Hepatocyte (in vitro differentiated cells): ENCODE measurements at places on chromosomes 5 and 9. TPM values are rescaled to one million over a fixed set of nuclear protein-coding genes. Genes with fewer than 3 reads are reported as not detected.

C9orf50 gene
- polyA plus RNA-seq, result 0.86 TPM in 1 of 2 replicates, not detected in the other

NUTM2G gene
- 0.35 and 0.36 TPM in 2 replicates for polyA plus RNA-seq

PCDHGB1 gene
- polyA plus RNA-seq, result 0.57 TPM in 1 of 2 replicates, not detected in the other

RAB14 gene
- 54.8 and 61.9 TPM in 2 replicates for polyA plus RNA-seq

SLCO6A1 gene
- polyA plus RNA-seq, result 0.77 and 1.4 TPM in 2 replicates

- no peak overlapping the region for H3K27ac ChIP-seq
- H3K36me3 ChIP-seq, result no peaks in the 10 kb centered on the region
- H3K4me3 ChIP-seq, result no peak overlapping the region
- no peak for DNase-seq
- H3K27me3 ChIP-seq, result no peaks in the 10 kb centered on the region
Measured at GRCh38 chr9:80615964-80616363, 1044.2 kb downstream of the TLE4 start.

GRCh38 chr9:70983723-70984295, 137.6 kb downstream of the TRPM3 start:
- H3K4me1 ChIP-seq, result peaks cover under 1% of the 10 kb centered on the region
- no peak overlapping the region for H3K4me3 ChIP-seq
- no peak for DNase-seq
- no peaks in the 10 kb centered on the region for H3K27me3 ChIP-seq

- H3K36me3 ChIP-seq, result no peaks in the 10 kb centered on the region
- H3K27ac ChIP-seq, result no peak overlapping the region
- peaks cover 3% of the 10 kb centered on the region for H3K4me1 ChIP-seq
- no peak for DNase-seq
- no peak overlapping the region for H3K4me3 ChIP-seq
- H3K27me3 ChIP-seq, result no peaks in the 10 kb centered on the region
Measured at GRCh38 chr9:95429096-95429495, 87.7 kb downstream of the PTCH1 start.

DNA sequence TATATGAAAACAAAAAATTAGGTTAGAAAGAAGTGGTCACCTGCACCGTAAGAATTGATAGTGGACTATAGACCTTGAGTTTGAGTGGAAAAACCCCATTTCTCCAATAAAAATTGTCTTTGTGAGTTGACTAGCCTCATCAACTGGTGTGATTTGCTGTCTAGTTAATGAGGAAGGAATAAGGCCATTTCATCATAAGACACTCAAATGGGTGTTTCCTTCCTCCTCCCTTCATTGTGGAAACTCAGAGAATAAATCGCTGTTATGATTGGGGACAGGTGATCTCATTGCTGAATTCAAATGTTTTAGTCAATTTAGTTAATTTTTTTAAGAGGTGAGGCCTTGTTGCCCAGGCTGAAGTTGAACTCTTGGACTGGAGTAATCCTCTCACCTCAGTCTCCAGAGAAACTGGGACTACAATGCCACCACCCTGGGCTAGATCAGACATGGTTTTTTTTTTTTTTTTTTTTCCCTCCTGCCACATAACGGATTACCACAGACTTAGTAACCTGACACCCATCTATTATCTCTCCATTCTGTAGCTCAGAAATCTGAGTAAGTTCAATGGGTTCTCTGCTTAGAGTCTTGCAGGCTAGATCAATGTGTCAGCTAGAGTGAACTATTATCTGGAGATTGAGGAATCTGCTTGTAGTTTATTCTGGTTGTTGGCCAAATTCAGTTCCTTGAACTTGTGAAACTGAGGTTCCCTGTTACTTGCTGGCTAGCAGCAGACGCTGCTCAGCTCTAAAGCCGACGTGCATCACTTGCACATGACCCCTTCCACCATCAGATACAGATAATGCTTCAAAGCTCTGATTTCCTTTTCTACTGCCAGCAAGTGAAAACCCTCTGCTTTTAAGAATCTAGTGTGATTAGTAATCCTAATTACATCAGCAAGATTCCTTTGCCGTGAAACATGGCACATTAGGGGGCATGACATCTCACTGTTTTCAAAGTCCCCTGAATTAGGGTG, 663.8 kb upstream of the CDH9 start:
- H3K4me1 ChIP-seq, result no peaks in the 10 kb centered on the region
- H3K36me3 ChIP-seq, result no peaks in the 10 kb centered on the region
- H3K4me3 ChIP-seq, result no peak overlapping the region
- H3K27me3 ChIP-seq, result no peaks in the 10 kb centered on the region
- peak; percentile 10 for DNase-seq

NUTM2F gene
- polyA plus RNA-seq, result 0.29 and 0.89 TPM in 2 replicates

- no peak for DNase-seq
- H3K4me1 ChIP-seq, result no peaks in the 10 kb centered on the region
- no peaks in the 10 kb centered on the region for H3K27me3 ChIP-seq
- H3K27ac ChIP-seq, result no peak overlapping the region
Measured at GRCh38 chr9:3863686-3864085, 337.9 kb upstream of the RFX3 start.

- H3K4me1 ChIP-seq, result no peaks in the 10 kb centered on the region
- peak; percentile 19 for DNase-seq
- H3K36me3 ChIP-seq, result no peaks in the 10 kb centered on the region
- no peak overlapping the region for H3K4me3 ChIP-seq
Measured at GRCh38 chr5:147963948-147964693, 57.8 kb upstream of the C5orf46 start.

SLC6A7 gene
- polyA plus RNA-seq, result 0.39 and 0.99 TPM in 2 replicates

ADAMTS2 gene
- polyA plus RNA-seq, result 68.0 and 78.8 TPM in 2 replicates

DIAPH1 gene
- 56.6 and 59.0 TPM in 2 replicates for polyA plus RNA-seq

DNA sequence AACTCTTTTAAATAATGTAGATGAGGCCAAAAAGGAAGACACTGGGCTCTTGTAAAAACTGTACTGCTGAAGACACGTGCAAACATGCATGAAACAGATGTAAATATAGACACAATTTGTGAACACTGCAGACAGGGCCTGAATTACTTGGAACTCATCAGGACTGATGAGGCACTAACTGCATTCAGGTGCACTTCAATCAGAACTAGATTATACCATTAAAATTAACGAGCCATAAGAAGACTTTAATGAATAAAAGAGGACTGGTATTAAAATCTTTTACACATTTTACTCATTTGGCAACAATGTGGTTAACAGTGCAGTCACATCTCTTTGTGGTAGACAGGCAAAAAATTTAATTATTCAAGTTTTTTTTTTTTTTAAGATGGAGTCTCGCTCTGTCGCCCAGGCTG, 13.4 kb upstream of the ZCCHC9 start:
- H3K4me3 ChIP-seq, result no peak overlapping the region
- no peak for DNase-seq
- H3K27me3 ChIP-seq, result no peaks in the 10 kb centered on the region
- H3K4me1 ChIP-seq, result no peaks in the 10 kb centered on the region

PRSS3 gene
- 1.5 and 1.6 TPM in 2 replicates for polyA plus RNA-seq

DNA sequence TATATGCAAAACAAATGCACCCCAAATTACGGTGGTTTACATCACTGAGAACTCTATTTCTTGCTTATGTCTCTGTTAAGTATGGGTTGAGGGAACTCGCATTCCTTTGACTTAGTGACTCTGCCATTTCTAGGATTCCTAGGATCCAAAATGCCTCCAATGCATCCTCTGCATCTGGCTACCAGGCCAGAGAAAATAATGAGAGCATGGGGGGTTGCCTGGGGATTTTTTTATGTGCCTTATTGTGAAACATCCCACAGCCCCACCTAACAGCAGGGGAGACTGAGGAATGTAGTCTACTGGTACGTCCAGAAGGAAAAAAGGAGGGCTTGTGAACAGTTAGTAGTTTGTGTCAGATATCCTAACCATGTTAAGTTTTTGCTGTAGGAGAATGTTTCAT, 466.0 kb upstream of the ARRDC3 start:
- DNase-seq, result no peak
- H3K27me3 ChIP-seq, result no peaks in the 10 kb centered on the region
- no peak overlapping the region for H3K4me3 ChIP-seq
- no peaks in the 10 kb centered on the region for H3K4me1 ChIP-seq
- H3K27ac ChIP-seq, result no peak overlapping the region

- H3K27me3 ChIP-seq, result no peaks in the 10 kb centered on the region
- DNase-seq, result no peak
- peaks cover 9% of the 10 kb centered on the region for H3K4me1 ChIP-seq
- H3K27ac ChIP-seq, result no peak overlapping the region
- no peaks in the 10 kb centered on the region for H3K36me3 ChIP-seq
- H3K4me3 ChIP-seq, result no peak overlapping the region
Measured at GRCh38 chr5:131377785-131378325, 114.0 kb downstream of the CDC42SE2 start.

GRXCR2 gene
- 0.39 TPM in 1 of 2 replicates, not detected in the other for polyA plus RNA-seq

DNA sequence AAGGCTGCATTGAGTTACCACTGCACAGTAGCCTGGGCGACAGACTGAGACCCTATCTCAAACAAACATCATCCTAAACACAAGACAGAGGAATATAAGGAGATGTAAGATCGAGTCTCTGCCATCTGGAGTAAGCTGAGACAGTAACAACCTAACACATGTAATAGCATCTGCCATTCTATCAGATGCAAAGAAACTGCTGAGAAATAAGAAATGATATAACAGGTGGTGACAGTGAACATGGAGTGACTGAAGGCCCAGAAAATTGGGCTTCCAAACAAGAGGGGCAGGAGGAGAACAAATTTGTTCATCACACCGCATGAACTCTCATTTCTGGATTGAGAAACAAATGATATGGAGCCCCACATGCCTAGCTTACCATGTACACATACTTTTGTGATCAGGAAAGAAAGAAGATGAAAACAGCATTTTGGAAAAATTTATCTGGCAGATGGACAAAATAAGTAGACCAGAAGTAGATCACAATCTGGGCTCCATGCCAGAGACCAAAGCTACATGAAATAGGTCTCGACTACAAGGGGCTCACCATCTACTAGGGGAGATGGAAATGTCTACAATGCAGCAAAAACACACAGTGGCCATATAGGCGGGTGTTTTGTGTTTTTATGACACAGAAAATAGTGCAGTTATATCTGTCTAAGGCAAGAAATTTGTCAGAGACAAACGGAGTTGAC, 45.5 kb downstream of the ECPAS start:
- no peaks in the 10 kb centered on the region for H3K36me3 ChIP-seq
- no peaks in the 10 kb centered on the region for H3K4me1 ChIP-seq
- no peak for DNase-seq

DNA sequence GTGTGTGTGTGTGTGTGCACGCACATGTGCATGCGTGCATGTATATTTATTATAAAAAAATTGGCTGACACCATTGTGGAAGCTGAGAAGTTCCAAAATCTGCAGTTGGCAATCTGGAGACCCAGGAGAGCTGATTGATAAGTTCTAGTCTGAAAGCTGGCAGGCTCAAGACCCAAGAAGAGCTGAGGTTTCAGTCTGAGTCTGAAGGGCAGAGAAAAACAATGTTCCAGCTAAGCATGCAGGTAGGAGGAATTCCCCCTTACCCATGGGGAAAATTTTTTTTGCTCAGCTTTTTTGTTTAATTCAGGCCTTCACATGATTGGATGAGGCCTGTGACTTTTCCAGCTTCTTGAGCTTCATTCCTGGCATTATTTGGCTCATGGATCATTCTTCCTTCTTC, 31.2 kb upstream of the ACTBL2 start:
- no peak overlapping the region for H3K4me3 ChIP-seq
- no peaks in the 10 kb centered on the region for H3K27me3 ChIP-seq
- no peak for DNase-seq
- no peak overlapping the region for H3K27ac ChIP-seq
- H3K4me1 ChIP-seq, result no peaks in the 10 kb centered on the region

- no peak overlapping the region for H3K27ac ChIP-seq
- no peaks in the 10 kb centered on the region for H3K4me1 ChIP-seq
- DNase-seq, result no peak
- no peak overlapping the region for H3K4me3 ChIP-seq
- no peaks in the 10 kb centered on the region for H3K27me3 ChIP-seq
- no peaks in the 10 kb centered on the region for H3K36me3 ChIP-seq
Measured at GRCh38 chr9:100126423-100126822, 27.4 kb downstream of the INVS start.

DNA sequence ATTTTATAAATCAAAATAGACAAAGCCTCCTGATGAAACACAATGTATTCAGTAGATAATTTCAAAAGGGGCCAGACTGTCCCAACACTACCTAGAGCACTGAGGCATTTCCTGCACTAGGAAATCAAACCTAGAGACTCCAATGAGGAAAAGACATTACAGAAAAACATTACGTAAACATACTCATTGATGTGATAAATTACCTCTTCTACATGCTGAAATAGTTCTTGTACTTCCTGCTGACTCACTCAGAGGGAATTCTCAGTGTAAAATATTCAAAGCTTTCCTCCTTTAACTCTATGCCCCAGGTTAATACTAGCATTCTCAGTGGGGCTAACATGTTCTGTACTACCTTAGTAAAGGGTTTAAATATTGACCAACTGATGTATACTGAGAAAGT, 178.0 kb downstream of the ESM1 start:
- peak; percentile 45 for DNase-seq
- no peak overlapping the region for H3K4me3 ChIP-seq

PCDHB3 gene
- polyA plus RNA-seq, result 0.76 and 1.5 TPM in 2 replicates

- peak; percentile 84 for DNase-seq
- no peak overlapping the region for H3K4me3 ChIP-seq
- H3K27ac ChIP-seq, result peak overlapping the region; percentile 97
- peaks cover 37% of the 10 kb centered on the region for H3K4me1 ChIP-seq
- no peaks in the 10 kb centered on the region for H3K36me3 ChIP-seq
Measured at GRCh38 chr5:177494346-177495195, 2.8 kb downstream of the PDLIM7 start.

GRCh38 chr5:127012916-127013315, 17.4 kb downstream of the MARCHF3 start:
- H3K27ac ChIP-seq, result no peak overlapping the region
- no peak overlapping the region for H3K4me3 ChIP-seq
- no peak for DNase-seq
- no peaks in the 10 kb centered on the region for H3K27me3 ChIP-seq
- H3K4me1 ChIP-seq, result no peaks in the 10 kb centered on the region

DCTN3 gene
- 83.1 and 114 TPM in 2 replicates for polyA plus RNA-seq

DNA sequence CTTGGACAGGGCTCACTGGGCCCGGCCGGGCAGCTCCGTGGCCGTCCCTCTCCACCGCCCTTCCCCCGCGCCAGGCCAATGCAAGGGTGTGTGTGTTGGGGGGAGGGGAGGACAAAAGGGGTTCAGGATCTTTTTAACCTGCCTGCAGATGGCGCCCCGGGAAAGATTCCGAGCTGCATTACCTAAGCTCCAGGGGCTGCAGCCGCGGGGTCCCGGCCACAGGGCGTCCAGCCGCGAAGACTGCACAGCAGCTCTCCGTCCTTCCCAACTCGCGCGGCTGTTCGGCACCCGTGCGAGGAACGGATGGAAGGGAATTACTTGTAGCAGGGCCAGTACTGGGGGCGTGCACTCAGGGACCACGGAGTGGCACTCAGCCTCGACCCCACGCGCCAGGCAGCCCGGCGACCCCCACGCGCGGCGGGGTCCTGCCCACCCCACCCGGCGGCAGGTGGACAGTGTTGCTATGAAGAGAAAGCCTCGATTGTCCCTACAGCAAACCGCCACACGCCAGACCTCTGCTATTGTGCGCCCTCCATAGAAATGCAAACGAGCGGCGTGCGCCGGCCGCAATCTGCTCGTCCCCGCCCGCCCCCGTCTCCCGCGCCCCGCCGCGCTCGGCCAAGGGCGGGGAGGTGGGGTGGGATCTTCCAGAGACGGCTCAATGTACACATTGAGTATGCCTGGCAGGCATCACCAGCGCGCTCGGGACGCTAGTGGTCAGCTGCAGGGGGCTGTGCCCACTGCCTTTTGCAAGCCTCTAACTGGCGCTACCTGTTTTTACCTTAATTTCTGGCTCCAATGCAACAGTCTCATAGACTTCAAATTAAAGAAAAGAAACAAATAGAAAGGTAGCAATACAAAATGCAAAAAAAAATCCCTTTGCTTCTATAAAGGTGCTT, 796 bp upstream of the GADD45G start:
- H3K27me3 ChIP-seq, result no peaks in the 10 kb centered on the region
- peak overlapping the region; percentile 92 for H3K4me3 ChIP-seq
- H3K36me3 ChIP-seq, result no peaks in the 10 kb centered on the region
- peak overlapping the region; percentile 66 for H3K27ac ChIP-seq
- H3K4me1 ChIP-seq, result peaks cover 27% of the 10 kb centered on the region
